ENCODE measurements at places on chromosomes 7 and 10. TPM values are rescaled to one million over a fixed set of nuclear protein-coding genes. Genes with fewer than 3 reads are reported as not detected.

The RET gene
- 1.6 TPM for total RNA-seq

The MYOF gene
- 45.4 TPM for total RNA-seq

The HMX3 gene
- not detected for total RNA-seq

The ENKUR gene
- 0.52 TPM for total RNA-seq

The SERPINE1 gene
- total RNA-seq: 2.1 TPM

The RASA4 gene
- 17.2 TPM for total RNA-seq

The CUZD1 gene
- total RNA-seq: 0.52 TPM

The AGAP4 gene
- total RNA-seq: 14.6 TPM

The SYT15 gene
- 1.0 TPM for total RNA-seq

The NXPH1 gene
- not detected for total RNA-seq

The MACC1 gene
- not detected for total RNA-seq

The BLNK gene
- 1.6 TPM for total RNA-seq

The RNLS gene
- total RNA-seq: 4.7 TPM

The GAD2 gene
- total RNA-seq: not detected

The LIPM gene
- total RNA-seq: under 0.01 TPM

The TMEM196 gene
- 0.52 TPM for total RNA-seq

The TFR2 gene
- total RNA-seq: 1.0 TPM

The BAZ1B gene
- total RNA-seq: 38.1 TPM

The NUTM2D gene
- 2.6 TPM for total RNA-seq

The TNS3 gene
- 33.4 TPM for total RNA-seq

The MSMB gene
- total RNA-seq: not detected

The ANKRD26 gene
- total RNA-seq: 13.6 TPM

The INTS15 gene
- 10.4 TPM for total RNA-seq

The LUC7L2 gene
- total RNA-seq: 32.9 TPM

The OR13A1 gene
- total RNA-seq: not detected

The KNDC1 gene
- total RNA-seq: 0.52 TPM

The NYAP1 gene
- total RNA-seq: 3.1 TPM

The PSD gene
- total RNA-seq: 3.7 TPM

The HOXA3 gene
- total RNA-seq: 3.7 TPM

The LIPF gene
- total RNA-seq: not detected

The TFEC gene
- total RNA-seq: 2.1 TPM

The TAF5 gene
- 3.7 TPM for total RNA-seq

The FAM221A gene
- total RNA-seq: 0.52 TPM

The GPR22 gene
- total RNA-seq: under 0.01 TPM

The ADCY1 gene
- 9.9 TPM for total RNA-seq

The CNNM1 gene
- total RNA-seq: not detected

The IFIT5 gene
- 9.9 TPM for total RNA-seq

The ADAM12 gene
- total RNA-seq: 13.0 TPM

The UTF1 gene
- total RNA-seq: not detected

The MBL2 gene
- not detected for total RNA-seq

The TMEM236 gene
- under 0.01 TPM for total RNA-seq

The NUPR2 gene
- total RNA-seq: 1.0 TPM

The CYP2C19 gene
- not detected for total RNA-seq

The SEMA4G gene
- 0.52 TPM for total RNA-seq

The C10orf95 gene
- not detected for total RNA-seq

The GPR15LG gene
- not detected for total RNA-seq

The FAM171A1 gene
- 11.0 TPM for total RNA-seq

The DKK1 gene
- total RNA-seq: under 0.01 TPM

The PRTFDC1 gene
- 6.8 TPM for total RNA-seq

The RARRES2 gene
- total RNA-seq: 54.3 TPM

The SLC26A4 gene
- total RNA-seq: 0.52 TPM

The OR6V1 gene
- not detected for total RNA-seq

The JAKMIP3 gene
- under 0.01 TPM for total RNA-seq

The OPN4 gene
- total RNA-seq: not detected

The CARD11 gene
- total RNA-seq: 1.0 TPM

The SORCS3 gene
- 0.52 TPM for total RNA-seq

The TMEM225B gene
- total RNA-seq: 0.52 TPM

The RAPGEF5 gene
- 29.7 TPM for total RNA-seq

Measured in skeletal muscle tissue (tissue), 5 donors.